Stimulated activated CD8-positive, alpha-beta memory T cell treated with anti-CD3 and anti-CD28 coated beads, Interleukin-7, amount 100 ng/mL, for 1 hour (primary cell): ENCODE measurements at places on chromosomes 1 and 21.

DNA sequence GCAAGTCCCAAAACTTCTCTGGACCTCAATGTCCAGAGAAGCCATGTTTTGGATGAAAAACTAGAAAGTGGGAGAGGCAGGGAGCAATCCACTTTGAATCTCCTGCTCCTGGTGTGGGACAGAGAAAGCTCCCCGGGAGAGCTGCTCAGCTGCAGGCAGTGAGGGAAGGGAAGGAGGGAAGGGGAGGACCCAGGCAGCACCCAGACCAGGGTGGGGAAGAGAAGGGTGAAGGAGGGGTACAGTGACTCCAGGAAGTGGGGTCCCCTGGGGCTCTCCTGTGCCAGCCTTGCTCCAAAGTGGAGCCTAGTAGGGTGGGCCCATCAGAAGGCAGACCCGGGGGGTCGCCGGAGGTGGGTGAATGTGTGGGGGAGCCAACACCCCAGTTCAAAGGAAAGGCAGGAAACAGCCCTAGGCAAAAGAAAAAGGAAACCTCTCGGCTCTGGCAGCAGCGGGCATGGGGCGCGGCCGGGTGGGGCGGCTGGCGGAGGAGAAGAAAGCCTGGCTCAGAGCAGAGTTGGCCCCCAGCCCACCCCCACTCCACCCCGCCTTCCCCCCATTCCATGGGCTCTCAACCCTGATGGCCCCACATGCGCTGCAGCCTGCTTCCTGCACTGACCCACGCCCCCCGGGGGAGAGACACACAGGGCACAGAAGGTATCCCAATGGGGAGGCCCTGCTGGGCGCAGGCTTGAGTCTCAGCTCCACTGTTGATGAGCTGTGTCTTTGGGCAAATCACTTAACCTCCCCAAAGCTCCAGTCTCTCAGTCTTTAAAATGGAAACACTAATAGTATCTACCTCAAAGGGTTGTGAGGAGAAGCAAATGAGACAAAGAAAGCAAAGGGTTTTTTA lies 5.7 kb downstream of the LGR6 start:
- DNase-seq: no peak

DNA sequence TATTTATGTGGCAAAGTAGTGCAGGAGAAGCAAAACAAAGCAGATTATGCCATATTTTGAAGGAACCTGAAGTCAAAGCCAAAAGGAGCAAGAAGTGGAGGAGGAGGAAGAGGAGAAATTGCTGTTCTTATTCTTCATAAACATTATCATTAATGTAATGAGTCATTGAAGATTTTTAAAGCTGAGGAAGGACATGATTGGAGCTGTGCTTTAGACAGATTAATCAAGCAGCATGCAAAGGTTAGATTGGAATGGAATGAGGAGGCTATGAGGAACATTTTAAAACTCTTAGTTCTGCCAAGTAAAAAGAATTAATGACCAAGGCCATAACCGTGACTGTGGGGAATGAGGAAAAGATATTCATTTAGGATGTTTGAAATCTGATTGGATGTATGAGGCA lies 33.0 kb upstream of the HSD17B7 start:
- DNase-seq: no peak

DNA sequence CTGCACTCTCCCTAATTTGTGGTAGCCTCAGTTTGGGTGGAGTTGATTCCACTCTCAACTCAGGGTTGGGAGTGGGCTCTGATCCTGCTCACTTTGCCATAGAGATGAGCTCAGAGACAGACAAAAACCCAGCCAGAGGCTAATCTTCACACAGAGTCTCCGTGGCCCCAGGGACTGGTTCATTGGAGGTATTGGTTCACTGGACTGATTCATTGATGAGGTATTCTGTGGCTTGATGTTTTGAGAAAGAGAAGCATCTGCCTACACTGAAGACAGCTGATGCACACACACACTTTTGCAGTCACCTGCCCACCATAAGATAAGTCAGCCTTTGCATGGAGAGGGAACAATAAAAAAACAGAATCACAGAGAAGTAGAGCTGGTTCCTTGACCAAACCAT lies 183.8 kb downstream of the AJAP1 start:
- no peak for DNase-seq

GRCh38 chr1:70140894-70141293 lies 64.5 kb downstream of the LRRC40 start:
- DNase-seq: no peak

DNA sequence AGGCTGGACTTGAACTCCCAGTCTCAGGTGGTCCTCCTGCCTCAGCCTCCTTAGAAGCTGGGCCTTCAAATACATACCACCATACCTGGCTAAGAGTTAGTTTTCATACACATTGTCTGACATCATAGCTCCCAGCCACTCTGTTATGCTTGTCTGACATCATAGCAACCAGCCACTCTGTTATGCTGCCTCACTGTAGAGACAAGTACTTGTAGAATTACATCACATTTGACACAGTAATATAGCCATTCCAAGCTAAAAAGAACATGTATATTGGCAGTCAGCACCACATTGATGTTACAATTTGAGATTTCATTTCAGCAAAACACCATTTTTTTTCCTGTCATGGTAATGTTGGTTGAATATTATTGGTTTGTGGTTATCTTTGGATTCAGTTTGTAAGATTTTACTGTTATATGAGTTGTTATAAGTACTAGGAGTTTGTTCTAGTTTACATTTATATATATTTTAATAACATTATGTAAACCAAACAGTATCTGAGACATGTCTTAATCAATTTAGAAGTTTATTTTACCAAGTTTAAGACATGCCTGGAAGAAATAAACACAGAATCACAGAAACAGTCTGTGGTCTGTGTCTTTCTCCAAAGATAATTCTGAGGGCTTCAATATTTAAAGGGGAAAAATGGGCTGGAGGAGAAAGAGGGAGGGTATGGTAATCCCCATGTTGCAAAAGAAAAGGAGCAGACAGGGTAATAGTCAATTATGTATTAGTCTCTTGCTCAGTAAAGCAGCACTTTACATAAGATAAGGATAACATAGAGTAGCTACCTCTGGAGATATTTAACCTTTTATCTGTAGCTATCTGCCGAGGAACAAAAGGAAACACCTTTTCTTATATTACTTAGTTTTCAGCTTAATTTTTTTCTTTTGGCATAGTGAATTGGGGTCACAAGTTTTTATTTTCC lies 43.0 kb downstream of the XPR1 start:
- no peak for DNase-seq

GRCh38 chr1:196459383-196459782 lies 148.9 kb downstream of the KCNT2 start:
- DNase-seq: no peak

DNA sequence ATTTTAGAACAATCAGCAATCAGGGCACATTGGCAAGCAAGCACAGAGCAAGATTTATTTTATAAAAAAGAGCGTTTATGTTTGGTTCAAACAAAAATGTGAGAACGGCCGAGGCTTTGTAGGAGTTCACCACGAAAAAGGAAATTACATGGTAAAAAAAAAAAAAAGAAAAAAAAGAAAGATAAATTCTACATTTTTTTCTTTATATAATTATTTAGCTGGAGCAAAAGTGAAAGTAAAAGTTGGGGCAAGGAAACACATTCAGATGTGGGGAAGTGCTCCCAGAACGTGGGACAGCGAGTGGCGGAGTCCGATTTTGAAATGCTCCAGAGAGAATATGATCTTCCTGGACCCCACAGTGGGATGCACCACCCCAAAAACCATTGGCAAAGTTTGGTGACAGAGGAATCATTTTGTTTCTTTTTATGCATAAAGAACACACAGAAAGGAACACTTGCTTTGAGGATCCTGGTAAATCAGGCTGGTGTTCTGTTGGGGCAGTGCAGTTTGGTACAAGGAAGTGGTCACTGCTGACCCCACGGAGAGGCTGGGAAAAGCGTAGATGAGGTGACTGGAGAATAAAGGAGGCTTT lies 16.3 kb upstream of the ATP5PO start:
- no peak for DNase-seq

DNA sequence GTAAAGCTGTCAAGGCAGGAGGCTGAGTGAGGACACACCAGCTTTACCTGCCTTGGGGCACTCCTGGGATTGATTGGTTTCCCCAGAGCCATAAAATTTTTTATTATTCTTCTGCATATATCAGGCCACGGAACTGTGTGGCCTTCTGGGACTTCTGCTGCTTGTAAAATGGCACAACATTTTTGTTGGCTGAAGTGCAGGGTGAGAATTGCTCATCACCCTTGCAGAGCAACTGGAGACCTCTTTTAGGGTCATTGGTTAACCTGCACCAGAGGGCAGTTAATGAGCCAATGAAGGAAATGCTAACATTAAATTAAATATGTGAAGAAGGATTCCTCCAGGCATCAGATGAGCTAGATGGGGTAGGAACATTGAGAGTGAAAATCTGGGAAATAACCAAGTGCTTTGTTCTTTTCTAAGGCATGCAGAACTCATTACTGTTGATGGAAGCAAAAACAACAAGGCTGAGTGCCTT lies 87.7 kb downstream of the LTN1 start:
- no peak for DNase-seq

- DNase-seq: no peak
Observed at GRCh38 chr1:51897699-51898031, 19.1 kb upstream of the NRDC start.

DNA sequence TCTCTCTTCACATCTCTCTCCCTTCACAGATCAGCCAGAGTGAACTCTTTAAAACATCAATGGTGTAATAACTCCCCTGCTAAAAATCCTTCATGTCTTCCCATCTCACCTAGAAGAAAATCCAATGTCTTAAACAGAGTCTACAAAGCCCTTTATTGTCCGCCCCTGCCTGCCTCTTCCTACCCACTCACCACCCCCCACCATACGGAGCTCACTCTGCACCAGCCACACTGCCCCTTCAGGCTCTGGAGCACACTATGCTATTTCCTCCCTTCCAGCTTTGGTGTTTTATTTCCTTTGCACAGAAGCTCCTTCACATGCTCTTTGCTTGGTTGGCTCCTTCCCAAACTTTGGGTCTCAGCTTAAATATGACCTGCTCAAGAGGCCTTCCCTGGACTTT lies 10.2 kb downstream of the CAMK1G start:
- DNase-seq: no peak

DNA sequence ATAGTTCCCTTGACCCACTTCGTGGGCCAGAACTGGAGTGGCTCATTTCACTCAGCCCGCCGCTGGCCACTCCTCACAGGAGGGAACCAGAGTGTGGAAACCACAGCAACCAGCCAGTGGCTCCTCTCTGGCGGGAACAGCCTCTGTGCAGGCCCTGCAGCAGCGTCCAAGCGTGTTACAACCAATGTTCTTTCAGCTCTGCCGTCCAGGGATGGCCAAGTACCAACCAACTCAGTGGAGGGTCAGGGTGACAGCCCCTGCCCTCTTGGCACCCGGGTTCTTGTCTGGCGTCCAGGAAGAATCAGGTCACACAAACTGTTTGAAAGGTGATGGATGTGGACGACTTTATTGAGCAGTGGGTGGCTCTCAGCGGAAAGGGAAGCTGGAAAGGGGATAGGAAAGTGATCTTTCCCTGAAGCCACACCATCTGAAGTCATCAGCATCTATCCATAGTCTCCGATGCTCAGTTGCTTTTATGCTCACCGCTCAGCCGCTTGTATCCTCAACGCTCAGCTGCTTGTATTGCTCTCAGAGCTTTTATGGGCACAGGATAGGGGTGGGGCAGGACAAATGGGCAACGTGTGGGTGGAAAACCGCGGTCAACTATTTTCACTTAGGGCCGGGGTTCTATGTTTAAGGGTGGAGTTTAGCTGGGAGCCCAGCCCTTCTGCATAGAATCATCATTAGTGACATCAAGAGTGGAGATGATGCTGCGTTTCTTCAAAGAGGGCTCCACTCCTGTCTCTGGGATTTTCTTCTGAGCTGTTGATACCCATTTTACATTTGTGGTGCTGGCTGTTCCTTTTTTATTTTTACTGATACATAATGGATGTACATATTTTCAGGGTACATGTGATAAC lies 250.2 kb downstream of the RRAGC start:
- no peak for DNase-seq

GRCh38 chr1:155698382-155699038 lies 9.6 kb downstream of the DAP3 start:
- no peak for DNase-seq

DNA sequence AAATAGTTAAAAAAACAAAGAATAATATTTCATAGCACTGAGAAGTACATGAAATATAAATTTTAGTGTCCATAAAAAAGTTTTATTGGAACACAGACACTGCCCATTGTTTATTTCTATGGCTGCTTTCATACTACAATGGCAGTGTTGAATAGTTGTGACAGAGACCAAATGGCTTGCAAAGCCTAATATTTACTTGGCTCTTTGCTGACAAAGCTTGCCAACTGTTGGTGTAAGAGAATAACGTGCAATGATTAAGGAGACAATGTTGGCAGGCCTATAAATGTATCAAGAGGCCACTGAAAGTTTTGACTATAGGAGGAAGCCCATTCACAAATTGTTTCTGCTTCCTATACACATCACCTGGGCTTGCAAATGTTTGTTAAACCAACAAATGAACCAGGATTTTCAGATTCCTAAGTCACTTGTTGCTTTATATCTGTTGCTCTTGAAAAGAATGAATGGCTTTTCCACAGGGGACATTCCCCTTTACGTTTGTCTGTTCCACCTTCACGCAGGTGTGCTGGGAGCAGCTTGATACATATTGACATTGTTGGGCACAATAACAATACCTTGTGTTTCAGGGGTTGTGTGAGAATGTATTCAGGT lies 5.5 kb upstream of the ST6GALNAC3 start:
- DNase-seq: no peak

GRCh38 chr1:42358791-42359190 lies 21.8 kb upstream of the RIMKLA start:
- no peak for DNase-seq
